RWPE2 (cell line): ENCODE measurements at places on chromosomes 7 and 10.

DNA sequence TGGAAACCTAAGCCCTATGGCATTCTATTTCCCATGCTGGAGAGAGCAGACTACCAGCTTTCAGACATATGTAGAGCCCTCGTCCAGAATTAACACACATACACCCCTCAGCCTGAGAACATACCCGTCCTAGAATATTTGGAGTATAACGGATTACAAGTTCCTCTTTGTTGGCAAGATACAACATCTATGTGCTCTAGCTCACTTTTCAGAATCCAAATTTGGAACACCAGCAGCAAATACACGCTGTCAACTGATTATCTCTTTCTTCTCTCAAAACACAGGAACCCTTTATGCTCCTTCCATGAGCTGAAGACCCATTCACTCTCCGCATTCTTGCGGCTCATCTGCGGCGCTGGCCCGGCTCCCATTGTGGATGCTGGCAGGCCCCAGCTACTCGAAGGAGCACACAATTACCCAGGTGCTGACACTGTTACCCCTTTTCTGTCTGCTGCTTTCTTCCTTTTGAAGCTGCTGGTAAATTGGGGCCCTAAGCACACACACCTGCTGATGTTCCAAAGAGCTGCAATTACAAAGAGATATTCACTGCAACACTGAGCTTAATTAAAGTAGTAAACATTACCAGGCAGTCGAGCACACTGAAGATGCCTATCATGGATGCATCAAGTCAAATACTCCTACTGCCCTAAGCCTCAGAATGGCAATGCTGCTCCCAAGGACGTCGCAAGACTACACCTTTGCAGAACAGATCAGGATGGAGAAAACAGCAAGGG is 70.0 kb downstream of the VOPP1 start:
- no peak for DNase-seq

DNA sequence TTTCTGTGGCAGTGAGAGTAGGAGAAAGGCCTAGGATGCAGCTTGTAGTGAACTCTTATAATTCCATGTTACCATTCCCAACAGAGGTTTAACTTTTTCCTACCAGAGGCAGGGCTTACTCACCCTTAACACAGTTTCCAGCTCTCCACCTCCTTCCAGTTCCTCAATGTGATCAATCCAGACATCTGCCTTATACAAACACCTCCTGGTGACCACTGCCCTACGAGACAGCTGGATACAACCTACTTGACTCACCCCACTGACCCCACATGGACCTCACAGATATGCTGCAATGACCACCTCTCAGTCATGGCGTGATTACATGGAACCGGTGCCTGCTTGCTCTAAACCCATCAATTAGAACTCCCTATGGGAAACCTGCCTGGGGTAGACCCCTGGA is 326.5 kb downstream of the TNS3 start:
- DNase-seq = no peak

DNA sequence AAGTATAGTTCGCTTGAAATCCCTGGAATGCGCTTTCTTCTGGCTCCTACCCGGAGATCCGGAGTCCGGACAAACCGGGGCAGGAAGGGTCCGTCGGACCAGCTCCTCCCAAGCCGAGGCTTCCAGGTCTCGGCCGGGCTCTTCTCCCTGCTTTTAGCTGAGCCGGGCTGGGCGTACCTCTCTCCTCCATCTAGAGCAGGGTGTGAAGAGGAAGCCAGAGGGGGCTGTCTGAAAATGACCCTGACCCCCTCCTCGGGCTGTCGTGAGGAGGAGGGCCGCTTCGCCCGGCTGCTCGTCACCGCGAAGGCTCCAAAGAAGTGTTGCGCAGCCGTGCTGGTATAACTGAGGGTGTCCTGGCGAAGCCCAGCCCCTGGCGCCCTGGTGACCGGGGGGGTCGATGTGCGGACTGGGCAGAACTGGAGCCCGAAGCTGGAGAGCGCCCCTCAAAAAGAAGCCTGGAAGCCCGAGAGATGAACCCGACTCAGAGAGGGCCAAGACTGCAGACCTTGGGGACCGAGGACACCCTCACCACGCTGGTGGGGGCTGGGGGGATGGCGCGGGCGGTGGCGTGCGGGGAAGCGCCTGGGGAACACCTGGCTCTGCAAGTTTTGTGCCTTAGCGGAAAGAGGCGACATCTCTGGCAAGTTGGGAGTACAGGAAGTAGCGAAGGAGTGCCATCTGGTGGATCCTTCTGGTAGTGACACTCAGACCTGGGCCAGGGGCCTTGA is 5.7 kb downstream of the KAZALD1 start:
- DNase-seq = no peak

DNA sequence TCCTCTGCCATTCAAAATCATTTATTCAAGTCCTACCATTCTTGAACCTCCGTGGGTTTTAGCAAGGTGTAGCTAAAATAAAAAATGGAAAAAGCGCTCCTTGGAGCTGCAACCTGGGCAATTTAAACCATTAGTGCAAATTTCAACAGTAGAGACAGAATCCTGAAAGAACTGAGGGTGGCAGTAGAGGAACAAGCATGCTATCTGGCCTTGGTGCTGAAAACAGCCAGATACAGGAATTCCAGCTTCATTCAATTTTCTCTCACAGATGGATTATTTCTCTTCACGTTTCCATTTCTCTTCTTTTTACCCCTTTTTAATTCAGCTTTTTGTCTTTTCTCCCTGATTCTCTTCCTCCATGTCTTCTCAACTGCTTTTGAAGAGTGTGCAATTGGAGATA is 77.7 kb downstream of the OTUD1 start:
- DNase-seq = no peak

DNA sequence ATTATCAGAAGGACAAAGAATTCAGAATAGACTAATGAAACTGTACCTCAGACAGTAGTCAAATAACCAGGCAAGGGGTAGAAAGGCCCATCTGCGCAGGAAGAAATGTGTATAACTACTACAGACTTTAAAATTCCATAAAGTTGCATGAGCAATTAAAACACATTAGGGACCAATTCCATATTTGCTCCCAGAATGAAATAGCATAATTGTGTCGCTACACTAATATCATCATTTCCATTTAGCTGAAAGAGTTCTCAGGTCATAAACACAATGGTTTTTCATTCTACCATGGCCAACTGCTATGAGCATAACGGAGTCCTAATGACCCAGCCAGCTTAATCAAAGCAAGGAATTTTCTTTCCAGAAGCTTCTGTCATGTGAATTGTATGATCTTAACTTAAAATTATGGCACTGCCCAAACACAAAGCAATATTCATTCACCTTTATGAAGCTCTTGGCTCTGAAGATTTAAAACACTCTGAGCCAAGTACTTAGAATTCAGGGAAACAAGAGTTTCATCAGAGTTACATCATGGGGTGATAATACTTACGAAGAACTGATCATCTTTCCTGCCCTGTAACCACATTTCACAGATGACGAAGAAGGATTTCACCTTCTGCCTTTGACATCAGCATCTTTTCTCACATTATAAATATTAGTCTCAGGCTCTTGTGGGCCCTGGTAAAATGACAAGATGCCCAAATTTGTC is 98.1 kb upstream of the DOCK1 start:
- no peak for DNase-seq

GRCh38 chr10:22029445-22030236 is 26.1 kb upstream of the DNAJC1 start:
- no peak for DNase-seq

DNA sequence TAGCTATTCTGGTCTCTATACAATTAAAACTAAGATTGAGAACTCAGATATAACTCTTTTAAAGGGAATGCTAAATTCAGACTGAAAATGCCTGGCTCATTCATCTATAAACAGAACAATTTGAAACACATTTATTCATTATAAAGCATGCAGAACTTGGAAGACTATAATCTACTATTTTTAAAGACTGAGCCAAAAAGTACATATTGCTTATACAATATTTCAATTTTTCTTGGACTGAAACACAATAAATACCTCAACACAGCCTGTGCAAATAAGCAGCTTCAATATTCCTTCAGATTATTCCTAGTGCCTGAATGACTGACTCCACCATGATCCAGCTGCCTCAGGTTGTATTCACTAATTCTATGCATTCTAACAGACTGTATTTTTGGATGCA is 15.5 kb upstream of the PHYH start:
- no peak for DNase-seq

DNA sequence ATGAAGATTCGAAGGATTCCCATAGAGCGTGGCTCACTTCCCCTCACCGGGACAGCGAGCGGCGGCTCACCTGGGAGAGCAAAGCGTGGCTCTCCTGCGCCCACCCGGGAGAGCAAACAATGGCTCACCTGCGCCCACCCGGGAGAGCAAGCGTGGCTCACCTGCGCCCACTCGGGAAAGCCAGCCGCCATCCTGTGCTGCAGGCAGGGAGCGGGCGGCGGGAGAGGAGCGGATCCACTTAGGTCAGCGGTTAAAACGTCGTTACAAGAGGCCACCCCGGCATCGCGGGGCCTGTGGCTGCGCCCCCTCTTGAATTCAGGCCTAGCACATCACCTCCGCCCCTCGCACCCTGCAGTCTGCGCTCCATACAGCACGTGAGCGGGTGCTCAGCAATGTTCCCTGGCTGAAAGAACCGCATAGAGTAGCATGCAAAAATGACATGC is 461 bp upstream of the FIGNL1 start:
- DNase-seq = no peak

GRCh38 chr10:131744346-131744745 is 156.5 kb upstream of the PPP2R2D start:
- no peak for DNase-seq

- DNase-seq = no peak
Observed at GRCh38 chr7:151226560-151226874, 488 bp downstream of the ABCF2 start.

DNA sequence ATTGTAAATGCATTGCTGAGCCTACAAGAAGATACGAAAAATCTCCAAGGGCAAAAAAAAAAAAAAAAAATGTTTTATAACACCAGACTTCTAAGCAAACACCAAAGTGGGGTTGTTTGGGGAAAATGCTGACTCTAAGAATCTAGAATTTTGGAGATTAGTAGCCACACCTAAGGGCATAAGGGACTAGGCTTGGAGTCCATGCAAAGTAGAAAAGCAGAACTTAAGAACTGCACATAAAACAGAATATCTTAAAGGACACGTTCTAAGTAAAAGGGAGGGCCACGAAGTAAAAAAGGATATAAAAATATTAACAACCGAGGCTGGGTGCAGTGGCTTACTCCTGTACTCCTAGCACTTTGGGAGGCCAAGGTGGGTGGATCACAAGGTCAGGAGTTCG is 269.8 kb upstream of the AUTS2 start:
- no peak for DNase-seq

GRCh38 chr10:78470267-78471103 is 436.8 kb downstream of the RPS24 start:
- DNase-seq = peak; percentile 18

DNA sequence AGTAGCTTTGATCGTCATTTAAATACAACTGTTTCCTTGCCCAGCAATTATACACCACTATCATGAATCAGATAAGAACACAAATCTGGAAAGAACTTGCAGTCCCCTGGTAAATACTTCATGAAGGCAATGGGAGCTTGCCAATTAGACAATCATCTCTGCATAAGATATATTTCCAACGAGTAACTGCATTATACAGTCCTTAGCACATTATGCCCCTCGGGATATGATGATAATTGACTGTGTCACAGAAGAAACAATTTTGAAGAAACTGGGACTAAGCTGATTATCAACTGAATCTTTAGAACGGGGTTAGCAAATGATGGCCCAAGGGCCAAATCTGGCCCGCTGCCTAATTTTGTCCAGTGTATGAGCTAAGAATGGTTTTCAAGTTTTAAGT is 155.7 kb downstream of the TRIL start:
- DNase-seq = no peak

DNA sequence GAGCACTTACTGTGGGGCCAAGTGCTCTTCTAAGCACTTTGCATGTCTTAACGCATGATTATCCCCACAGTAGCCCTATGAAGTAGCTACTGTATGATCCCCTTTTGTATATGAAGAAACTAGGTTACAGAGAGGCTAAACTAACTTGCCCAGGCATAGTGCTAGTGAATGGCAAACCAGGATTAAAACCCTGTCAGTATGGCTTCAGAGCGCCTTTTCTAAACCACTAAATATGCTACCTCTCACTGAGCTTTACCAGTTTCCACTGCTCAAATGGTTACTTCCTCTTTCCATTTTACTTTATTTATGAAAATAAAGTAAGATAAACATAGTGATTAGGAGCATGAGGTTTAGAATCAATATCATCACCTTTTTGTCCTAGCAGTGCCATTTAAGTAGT is 73.6 kb downstream of the PODXL start:
- no peak for DNase-seq

- DNase-seq = no peak
Observed at GRCh38 chr7:112045222-112045621, 161.0 kb downstream of the DOCK4 start.

DNA sequence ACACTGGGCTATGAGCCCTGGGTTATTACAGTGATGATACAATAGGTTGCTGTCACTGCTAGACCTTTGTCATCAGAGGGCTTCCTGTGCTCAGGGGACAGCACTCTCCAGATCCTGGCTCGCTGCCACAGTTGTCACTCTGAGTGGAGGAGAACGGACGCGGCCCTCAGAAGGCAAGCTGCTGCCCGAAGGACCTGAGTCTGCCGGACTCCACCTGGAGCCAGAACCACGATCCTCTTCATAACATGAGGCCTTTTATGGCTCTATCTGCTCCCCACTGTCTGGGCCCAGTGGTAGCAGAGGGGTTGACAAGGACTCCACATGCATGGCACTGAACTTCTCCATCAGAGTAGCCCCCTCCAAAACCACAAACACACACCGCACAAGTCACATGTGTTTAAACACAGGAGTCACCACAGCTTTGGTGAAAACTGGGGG is 94.7 kb upstream of the EFCAB10 start:
- DNase-seq = no peak

DNA sequence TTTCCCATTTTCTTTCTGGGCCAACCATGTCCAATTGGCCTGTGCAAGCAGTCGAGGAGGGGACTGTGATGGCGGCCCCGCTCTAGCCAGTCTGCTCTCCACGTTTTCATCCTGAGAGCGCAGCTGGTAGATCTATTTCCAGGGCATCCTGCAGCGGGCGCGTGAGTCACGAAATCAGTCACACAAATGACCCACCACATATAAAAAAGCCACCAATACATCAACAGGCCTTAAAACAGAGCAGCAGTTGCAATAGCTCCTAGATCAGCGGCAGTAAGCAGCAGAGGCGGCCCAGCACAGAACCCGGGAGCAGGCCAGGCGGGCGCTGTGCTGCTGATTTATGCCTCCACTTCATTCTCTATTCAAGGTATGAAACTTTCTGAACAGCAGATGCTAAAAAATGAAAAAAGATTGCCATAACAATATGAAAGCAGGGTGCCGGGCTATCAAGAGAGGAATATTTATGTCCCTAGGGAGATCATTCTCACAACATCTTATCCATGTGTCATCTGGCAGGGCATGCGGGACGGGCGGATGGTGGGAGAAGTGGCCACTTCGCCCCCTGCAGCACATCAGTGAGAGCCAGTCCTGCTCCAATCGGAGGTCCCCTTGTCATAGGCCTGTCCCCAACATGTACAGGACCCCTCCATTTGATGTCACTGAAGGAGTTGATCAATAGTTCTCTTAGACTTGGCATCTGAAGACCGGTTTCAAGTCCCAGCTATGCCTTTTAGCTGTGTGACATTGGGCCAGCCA is 98.0 kb upstream of the GPR26 start:
- DNase-seq = no peak

- no peak for DNase-seq
Observed at GRCh38 chr10:13615650-13616300, 29.0 kb downstream of the PRPF18 start.
